ENCODE measurements at places on chromosomes 5 and 9. TPM values are rescaled to one million over a fixed set of nuclear protein-coding genes. Genes with fewer than 3 reads are reported as not detected.

Gene GPRIN1
- 2.5 TPM for total RNA-seq

DNA sequence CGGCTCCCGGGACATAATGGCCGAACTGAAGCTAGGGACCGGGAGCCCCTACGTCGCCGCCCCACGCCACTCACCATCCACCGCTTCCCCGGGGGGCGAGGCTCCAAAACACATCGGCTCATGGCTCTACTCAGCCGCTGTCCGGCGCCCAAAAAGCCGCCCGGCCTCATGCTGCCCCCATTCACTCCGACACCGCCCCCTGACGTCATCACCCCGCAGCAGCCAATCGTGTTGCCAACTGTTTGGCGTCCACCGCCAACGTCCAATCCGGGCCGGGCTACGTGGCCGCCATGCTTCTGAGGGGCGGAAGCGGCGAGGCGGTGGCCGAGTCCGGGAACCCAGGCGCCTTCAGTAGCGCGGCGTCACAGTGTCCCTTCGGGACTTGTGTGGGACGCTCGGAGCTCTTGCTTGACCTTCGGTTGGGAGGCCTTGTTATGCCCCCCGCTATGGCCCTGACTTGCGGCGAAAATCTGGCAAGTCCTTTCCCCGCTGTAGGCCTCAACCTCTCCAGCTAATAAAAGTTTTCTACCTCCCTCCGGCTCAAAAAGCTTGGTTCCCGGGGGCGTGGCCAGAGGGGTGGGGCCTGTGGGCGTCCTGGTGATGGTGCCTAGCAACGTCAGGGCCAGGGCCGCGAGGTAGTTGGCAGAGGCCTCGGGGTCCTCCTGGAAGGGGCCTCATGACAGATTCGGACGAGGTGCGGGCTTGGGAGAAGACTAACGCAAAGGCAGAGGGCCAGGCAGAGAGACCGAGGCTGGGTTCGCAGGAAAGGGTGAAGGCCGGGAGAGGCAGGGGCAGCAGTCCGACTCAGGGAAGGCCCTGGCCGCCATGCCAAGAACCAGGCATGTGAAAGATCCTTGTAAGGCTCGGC is at the start of the genes PTRH1 and TTC16:
Gene PTRH1 (minus strand): TSS at position 194 of the 868 bp plus-strand sequence. CDS start 24 bp downstream, at position 170.
Gene TTC16 (plus strand): TSS at position 610 of the 868 bp plus-strand sequence. CDS start 67 bp downstream, at position 677.
- peak; percentile 93 for DNase-seq
- H3K36me3 ChIP-seq = no peaks in the 10 kb centered on the region
- no peaks in the 10 kb centered on the region for H3K27me3 ChIP-seq
- peak within 1 kb of the TSS; percentile 46 for H3K27ac ChIP-seq

DNA sequence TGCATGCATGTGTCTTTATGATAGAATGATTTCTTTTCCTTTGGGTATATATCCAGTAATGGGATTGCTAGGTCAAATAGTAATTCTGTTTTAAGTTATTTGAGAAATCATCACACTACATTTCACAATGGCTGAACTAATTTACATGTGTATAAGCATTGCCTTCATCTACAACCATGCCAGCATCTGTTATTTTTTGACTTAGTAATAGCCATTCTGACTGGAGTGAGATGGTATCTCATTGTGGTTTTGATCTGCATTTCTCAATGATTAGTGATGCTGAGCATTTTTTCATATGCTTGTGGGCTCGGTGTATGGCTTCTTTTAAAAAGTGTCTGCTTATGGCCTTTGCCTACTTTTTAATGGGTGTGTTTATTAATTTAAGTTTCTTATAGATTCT is 102.3 kb upstream of the CCDC112 start:
- H3K27me3 ChIP-seq = no peaks in the 10 kb centered on the region
- no peaks in the 10 kb centered on the region for H3K36me3 ChIP-seq
- peaks cover 6% of the 10 kb centered on the region for H3K4me1 ChIP-seq
- no peak overlapping the region for H3K27ac ChIP-seq
- H3K4me3 ChIP-seq = no peak overlapping the region

GRCh38 chr9:115838417-115838816 is 315.2 kb upstream of the PAPPA start:
- H3K36me3 ChIP-seq = no peaks in the 10 kb centered on the region
- H3K4me1 ChIP-seq = no peaks in the 10 kb centered on the region
- no peak for DNase-seq

DNA sequence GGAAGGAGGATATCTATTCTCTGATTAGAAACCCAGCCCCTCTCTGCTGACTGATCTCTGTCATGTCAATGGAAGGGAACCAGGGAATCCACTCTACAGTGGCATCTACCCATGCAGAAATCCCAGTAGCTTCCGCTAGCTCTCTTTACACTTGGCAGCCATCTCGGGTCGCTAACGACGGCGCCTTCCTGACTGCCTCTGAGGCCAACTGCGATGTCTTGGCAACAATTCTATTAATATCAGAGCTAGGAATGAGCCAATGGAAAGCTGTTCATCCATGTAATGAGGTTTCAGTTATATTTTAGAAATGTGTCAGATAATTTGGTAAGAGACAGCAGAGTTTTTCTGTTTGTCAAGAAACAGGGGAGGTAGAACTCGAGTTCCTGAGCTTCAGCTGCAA is 67.6 kb upstream of the ATP10B start:
- no peaks in the 10 kb centered on the region for H3K36me3 ChIP-seq
- no peak for DNase-seq
- H3K27me3 ChIP-seq = no peaks in the 10 kb centered on the region
- H3K4me1 ChIP-seq = no peaks in the 10 kb centered on the region

DNA sequence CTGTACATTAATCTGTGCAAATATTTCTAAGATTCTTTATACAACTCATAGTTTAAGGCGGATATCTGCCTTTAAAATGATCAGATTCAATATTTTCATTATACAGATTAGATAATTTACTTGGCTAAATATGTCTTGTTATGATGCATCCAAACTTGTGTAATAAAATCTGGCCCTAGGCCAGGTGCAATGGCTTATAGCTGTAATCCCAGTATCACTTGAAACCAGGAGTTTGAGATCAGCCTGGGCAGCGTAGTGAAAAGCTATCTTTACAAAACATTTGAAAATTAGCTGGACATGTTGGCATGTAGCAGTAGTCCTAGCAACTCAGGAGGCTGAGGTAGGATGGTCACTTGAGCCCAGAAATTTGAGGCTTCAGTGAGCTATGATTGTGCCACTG is 2002.2 kb upstream of the ACO1 start:
- H3K36me3 ChIP-seq = no peaks in the 10 kb centered on the region
- H3K27me3 ChIP-seq = no peaks in the 10 kb centered on the region
- no peaks in the 10 kb centered on the region for H3K4me1 ChIP-seq
- H3K27ac ChIP-seq = no peak overlapping the region

GRCh38 chr9:85258823-85259370 is 482.9 kb downstream of the AGTPBP1 start:
- H3K36me3 ChIP-seq = no peaks in the 10 kb centered on the region
- no peak for DNase-seq
- no peak overlapping the region for H3K27ac ChIP-seq
- no peaks in the 10 kb centered on the region for H3K4me1 ChIP-seq

Gene SHC3
- total RNA-seq = 13.9 TPM

GRCh38 chr9:105503881-105504280 is 54.0 kb upstream of the FKTN start:
- no peaks in the 10 kb centered on the region for H3K4me1 ChIP-seq
- no peak overlapping the region for H3K27ac ChIP-seq
- DNase-seq = peak; percentile 19
- H3K36me3 ChIP-seq = peaks cover 2% of the 10 kb centered on the region
- no peaks in the 10 kb centered on the region for H3K27me3 ChIP-seq

- peak overlapping the region; percentile 75 for H3K27ac ChIP-seq
- H3K27me3 ChIP-seq = no peaks in the 10 kb centered on the region
- peaks cover 33% of the 10 kb centered on the region for H3K4me1 ChIP-seq
- no peak overlapping the region for H3K4me3 ChIP-seq
- no peak for DNase-seq
- no peaks in the 10 kb centered on the region for H3K36me3 ChIP-seq
Measured at GRCh38 chr9:134225186-134225585, 60.8 kb upstream of the RNU6ATAC start.

- peaks cover 14% of the 10 kb centered on the region for H3K36me3 ChIP-seq
- no peaks in the 10 kb centered on the region for H3K4me1 ChIP-seq
- H3K27me3 ChIP-seq = no peaks in the 10 kb centered on the region
Measured at GRCh38 chr5:138809391-138809790, 56.2 kb downstream of the CTNNA1 start.

Gene PCDHA9
- total RNA-seq = under 0.01 TPM

- DNase-seq = no peak
- H3K27me3 ChIP-seq = no peaks in the 10 kb centered on the region
- H3K36me3 ChIP-seq = no peaks in the 10 kb centered on the region
- no peaks in the 10 kb centered on the region for H3K4me1 ChIP-seq
Measured at GRCh38 chr9:18618862-18619261, 144.9 kb downstream of the ADAMTSL1 start.

Gene SPRY4
- total RNA-seq = 10.3 TPM

GRCh38 chr5:95217351-95217750 is 67.5 kb downstream of the MCTP1 start:
- no peak for DNase-seq
- no peaks in the 10 kb centered on the region for H3K27me3 ChIP-seq
- no peak overlapping the region for H3K4me3 ChIP-seq
- no peak overlapping the region for H3K27ac ChIP-seq
- no peaks in the 10 kb centered on the region for H3K4me1 ChIP-seq
- H3K36me3 ChIP-seq = no peaks in the 10 kb centered on the region

DNA sequence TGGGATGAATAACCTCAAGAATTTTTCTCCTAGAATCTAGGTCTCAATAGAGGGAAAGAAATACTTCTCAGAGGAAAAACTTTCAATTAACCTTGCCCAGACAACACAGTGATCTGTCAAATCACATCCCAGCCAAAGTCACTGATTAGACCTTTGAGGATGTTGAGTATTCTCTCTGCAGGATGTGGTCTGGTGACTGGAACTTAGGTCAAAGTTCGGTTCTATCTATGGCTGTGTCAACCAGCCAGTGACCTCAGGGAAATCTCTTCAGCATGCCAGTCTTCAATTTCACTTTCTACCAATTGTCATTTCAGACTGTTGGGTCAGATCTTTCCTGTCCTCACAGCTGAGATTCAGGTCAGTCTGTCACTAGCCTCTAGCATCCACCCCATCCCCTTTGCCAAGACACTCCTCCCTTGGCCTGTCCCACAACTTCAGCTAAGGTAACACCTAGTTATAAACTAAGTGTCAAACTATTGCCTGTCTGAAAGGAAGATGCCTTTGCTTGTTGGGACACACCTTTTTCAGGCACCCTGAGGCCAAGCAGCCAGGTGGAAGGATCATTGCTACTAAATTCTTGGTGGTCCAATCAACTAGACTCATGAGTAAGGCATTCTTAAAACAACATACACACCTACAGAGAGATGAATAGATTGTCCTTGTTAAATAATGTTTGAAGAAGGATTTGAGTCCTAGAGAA is 156.3 kb upstream of the FST start:
- H3K4me3 ChIP-seq = no peak overlapping the region
- peaks cover 7% of the 10 kb centered on the region for H3K4me1 ChIP-seq
- H3K36me3 ChIP-seq = no peaks in the 10 kb centered on the region

Gene MLANA
- not detected for total RNA-seq

DNA sequence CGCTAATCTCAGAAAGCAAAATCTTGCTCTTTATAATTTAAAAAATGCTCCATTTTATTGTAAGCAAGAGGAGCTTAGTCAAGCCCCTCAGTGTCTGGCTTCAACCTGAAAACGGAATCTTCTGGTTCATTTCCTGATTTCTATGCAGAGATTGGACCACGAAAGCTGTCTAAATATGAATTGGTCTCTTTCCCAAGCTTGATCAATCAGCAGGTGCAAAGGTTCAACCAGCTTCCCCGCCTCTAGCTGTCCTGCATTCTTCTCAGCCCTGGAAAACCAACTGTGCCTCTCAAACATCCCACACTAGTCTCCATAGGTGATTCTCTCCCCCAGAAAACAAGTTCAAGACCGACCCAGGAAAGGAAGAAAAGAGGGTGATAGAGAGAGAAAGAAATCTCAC is 34.5 kb downstream of the FNBP1 start:
- no peak for DNase-seq
- no peaks in the 10 kb centered on the region for H3K4me1 ChIP-seq
- no peaks in the 10 kb centered on the region for H3K36me3 ChIP-seq
- H3K27me3 ChIP-seq = no peaks in the 10 kb centered on the region
- H3K4me3 ChIP-seq = no peak overlapping the region

DNA sequence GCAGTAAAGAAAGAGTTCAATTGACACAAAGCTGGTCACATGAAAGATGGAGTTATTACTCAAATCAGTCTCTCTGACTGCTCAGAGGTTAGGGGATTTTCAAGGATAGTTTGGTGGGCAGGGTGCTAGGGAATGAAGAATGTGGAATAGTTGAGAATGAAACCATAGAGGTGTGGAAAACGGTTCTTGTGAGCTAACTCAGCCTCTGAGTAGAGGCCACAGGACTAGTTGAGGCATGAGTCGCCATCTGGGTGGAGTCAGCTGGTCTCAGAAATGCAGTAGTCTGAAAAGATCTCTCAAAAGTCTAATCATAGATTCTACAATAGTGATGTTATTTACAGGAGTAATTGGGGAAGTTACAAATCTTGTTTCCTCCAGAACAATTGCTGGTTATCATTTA is 178.9 kb upstream of the SPEF2 start:
- H3K4me1 ChIP-seq = no peaks in the 10 kb centered on the region
- DNase-seq = no peak
- no peaks in the 10 kb centered on the region for H3K27me3 ChIP-seq

Gene SEMA5A
- total RNA-seq = 12.5 TPM

DNA sequence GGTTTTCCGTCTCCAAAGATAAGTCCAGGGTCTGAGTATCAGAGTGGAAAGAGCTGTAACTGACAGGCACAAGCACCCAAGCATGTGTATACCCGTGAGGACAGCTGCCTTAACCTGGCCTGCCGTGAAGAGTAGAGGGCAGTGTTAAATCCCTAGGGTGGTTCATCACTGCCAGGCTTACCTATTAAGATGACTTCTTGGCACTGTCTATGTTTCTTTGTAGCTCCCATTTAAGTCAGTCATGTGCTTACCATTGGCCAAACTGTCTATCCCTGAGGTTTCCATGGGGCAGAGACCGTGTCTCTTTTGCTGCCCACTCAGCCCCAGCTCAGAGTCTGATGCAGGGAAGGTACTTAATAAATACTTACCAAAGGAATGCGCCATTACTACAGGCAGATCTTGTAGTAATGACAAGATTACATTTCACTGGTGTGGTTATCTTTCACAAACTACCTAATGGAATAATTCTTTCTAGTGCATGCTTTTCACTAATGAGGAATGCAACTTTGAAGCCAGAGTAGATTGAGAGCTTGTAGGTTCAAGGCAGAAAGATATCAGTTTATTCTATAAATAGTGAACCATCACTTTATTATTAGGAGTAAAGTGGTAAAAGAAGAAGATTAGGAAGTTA is 64.2 kb downstream of the SNX24 start:
- no peaks in the 10 kb centered on the region for H3K36me3 ChIP-seq
- H3K4me1 ChIP-seq = peaks cover 2% of the 10 kb centered on the region
- H3K4me3 ChIP-seq = no peak overlapping the region
- no peak overlapping the region for H3K27ac ChIP-seq

Gene CMYA5
- total RNA-seq = 0.90 TPM

Gene CTNND2
- not detected for total RNA-seq

- peaks cover 62% of the 10 kb centered on the region for H3K27me3 ChIP-seq
- no peak overlapping the region for H3K27ac ChIP-seq
- H3K4me3 ChIP-seq = no peak overlapping the region
- no peak for DNase-seq
- H3K36me3 ChIP-seq = no peaks in the 10 kb centered on the region
Measured at GRCh38 chr9:132185073-132186009, 23.5 kb downstream of the NTNG2 start.

Gene ORM1
- total RNA-seq = 0.18 TPM

- peak; percentile 21 for DNase-seq
- no peak overlapping the region for H3K27ac ChIP-seq
- no peaks in the 10 kb centered on the region for H3K4me1 ChIP-seq
- peaks cover 6% of the 10 kb centered on the region for H3K27me3 ChIP-seq
Measured at GRCh38 chr9:89978185-89978584, 373.4 kb downstream of the GADD45G start.
